Fibroblast of lung (primary cell): ENCODE measurements at places on chromosomes 2 and 18. TPM values are rescaled to one million over a fixed set of nuclear protein-coding genes. Genes with fewer than 3 reads are reported as not detected.

DNA sequence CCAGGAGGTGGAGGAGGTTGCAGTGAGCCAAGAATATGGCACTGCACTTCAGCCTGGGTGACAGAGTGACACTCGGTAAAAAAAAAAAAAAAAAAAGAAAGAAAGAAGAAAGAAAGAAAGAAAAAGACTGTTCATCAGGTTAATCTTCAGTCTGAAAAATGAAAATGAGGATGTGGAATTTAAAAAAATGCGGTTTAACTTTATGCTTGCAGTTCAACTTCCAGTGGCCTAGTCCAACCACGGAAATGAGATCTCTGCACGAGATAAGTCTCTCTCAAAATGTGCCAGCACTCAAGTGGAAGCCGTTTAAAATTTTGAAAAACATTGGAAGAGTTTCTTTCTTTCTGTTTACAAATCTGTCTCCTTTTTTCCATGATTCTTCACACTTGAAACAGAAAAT is 112.1 kb downstream of the DOCK10 start:
- DNase-seq = peak; percentile 37

Gene SNTG2
- polyA plus RNA-seq = 0.06 TPM in 1 of 2 replicates, not detected in the other

GRCh38 chr2:25483607-25484266 is 142.0 kb upstream of the DNMT3A start:
- no peak for DNase-seq

Gene MYO1B
- 91.0 and 194 TPM in 2 replicates for polyA plus RNA-seq

DNA sequence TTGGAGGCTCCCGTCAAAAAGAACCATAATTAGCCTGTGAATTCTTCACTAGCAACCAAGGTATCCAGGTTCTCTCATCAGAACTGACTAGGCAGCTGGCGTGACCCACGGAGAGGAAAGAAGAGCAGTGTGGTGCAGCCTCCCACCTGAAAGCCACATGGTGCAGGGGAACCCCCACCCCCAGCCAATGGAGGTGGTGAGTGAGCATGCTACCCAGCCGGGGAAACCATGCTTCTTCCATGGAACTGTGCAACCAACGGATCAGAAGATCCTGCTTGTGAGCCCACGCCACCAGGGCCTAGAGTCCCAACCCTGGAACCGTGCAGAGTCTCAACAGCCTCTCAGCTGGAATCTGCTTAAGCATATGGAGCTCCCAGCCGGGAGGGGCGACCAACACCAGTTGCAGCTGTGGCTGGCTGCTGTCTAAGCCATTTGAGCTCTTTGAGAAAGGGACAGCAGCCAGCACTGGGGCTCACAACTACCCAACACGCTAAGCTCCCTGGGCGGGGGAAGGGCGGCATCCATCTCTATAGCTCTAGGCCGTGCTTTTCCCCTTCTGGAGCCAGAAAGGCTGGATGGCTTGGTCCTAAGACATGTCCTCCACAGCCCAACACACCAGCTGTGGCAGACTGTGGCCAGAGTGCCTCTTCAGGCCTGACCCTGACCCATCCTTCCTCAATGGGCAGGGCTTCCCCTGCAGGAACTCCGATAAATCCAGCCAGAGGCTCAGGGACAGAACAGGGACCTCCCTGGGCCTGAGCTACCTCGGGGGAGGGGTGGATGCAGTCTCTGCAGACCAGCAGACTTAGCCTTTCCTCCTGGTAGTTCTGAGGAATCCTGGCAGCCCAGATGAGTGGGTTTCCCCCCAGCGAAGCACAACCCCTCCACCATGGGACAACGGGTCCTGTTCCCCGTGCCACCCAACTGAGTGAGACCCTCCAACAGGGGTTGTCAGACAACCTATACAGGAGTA is 151.4 kb upstream of the NXPH2 start:
- DNase-seq = no peak

Gene C2orf80
- not detected in 2 replicates for polyA plus RNA-seq
